Endothelial cell (in vitro differentiated cells): ENCODE measurements at places on chromosomes 3 and 15.
A peak's percentile ranks its signal among the peaks of the same experiment; 100 is the strongest.

- DNase-seq, result no peak
Measured at GRCh38 chr3:69088063-69088462, 3.3 kb downstream of the ARL6IP5 start.

DNA sequence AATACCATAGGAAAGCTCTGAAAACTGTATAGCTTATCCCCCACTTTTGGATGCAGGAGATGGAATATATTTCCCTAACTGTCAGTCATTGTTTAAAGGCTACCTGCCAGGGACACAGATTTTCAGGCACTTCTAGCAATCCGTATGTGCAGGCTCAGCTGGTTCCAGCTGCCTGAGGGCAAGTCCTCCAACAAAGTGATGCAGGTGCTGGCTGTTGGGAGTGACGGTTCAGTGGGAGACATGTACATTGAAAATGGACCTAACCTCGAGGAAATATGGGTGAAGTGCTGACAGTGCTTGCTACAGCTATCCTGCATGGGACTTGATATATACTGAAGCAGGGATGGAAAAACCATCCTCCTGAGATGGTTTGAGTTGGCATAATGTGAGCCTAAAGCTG is 153.1 kb upstream of the GAP43 start:
- DNase-seq, result no peak

DNA sequence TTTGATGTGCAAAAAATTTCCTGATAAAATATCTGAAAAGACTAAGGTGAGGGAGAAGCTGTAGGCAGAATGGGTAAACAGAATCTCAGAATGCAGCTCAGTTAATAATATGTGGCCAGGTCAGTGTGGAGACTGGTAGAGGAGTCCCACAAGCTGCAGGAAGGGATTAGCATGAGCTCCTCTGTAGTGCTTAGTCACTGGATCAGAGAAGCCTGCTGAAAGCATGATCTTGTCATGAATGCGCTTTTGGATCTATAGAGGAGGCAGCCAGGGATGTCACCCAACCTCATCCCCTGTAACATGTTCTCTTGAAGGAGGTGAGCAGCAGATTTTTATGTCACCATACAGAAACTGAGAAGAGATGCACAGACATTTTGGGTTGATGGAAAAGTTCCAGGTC is 1035.3 kb upstream of the GBE1 start:
- DNase-seq, result no peak

- DNase-seq, result no peak
Measured at GRCh38 chr3:57079474-57079831, 19.0 kb downstream of the SPATA12 start.

DNA sequence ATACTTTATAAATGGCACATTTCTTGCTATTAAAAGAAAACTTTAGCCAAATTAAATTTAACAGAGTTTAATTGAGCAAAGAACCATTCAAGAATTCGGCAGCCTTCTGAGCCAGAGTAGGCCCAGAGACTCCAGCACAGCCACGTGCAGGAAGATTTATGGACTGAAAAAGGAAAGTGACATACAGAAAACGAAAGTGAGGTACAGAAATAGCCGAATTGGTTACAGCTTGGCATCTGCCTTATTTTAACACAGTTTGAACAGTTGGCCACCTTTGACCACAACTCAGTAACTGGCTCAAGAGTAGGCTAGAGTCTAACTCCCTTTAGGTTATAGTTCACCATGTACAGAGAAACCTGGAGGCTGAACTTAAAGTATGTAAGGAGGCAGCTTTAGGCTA is 17.6 kb downstream of the CFAP44 start:
- DNase-seq, result no peak

GRCh38 chr15:87570206-87570605 is 686.3 kb downstream of the NTRK3 start:
- no peak for DNase-seq

DNA sequence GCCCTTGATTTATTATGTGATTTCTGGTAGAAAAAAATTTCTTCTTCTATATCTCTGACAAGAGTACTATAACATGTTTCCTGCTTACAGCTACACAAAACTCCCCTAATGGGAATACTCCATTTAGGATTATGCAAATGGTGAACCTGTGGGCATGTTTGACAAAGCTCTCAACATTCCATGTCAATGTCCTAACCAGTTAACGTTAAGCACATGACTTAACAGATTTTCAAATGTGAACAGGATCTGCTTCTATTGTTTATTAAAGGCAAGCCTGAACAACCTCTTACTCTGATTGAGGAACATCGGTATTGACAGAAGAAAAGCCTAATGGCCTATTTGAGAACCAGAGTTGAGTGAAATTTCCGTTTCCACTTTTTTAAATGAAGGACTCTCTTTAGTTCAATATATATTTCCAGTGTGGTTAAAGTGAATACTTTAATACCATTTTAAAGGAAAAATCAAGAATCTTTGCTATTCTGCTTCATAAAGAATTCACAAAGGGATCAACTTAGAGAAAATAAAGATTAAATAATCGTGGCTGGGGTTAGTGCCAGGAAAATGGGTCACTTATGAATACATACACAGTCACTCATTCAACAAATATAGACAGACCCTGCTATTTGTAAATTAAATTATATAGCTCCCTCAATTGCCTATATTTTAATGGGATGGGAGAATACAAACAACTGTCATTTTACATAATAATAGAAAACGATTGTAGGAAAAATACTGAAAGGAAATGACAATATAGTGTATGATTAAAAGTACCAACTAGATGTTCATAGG is 300.3 kb upstream of the CBLB start:
- no peak for DNase-seq

GRCh38 chr3:126835472-126836219 is 131.6 kb downstream of the CHCHD6 start:
- no peak for DNase-seq

- DNase-seq, result no peak
Measured at GRCh38 chr3:14455571-14456317, 53.3 kb downstream of the SLC6A6 start.

- no peak for DNase-seq
Measured at GRCh38 chr15:74548241-74548640, 7.2 kb downstream of the ARID3B start.

GRCh38 chr15:82105451-82106215 is 59.8 kb upstream of the MEX3B start:
- no peak for DNase-seq

GRCh38 chr3:134419960-134420321 is 45.7 kb upstream of the AMOTL2 start:
- no peak for DNase-seq

- DNase-seq, result no peak
Measured at GRCh38 chr3:127373441-127374085, 85.7 kb upstream of the PRR20G start.

GRCh38 chr3:31758322-31758965 is 222.6 kb downstream of the OSBPL10 start:
- no peak for DNase-seq

GRCh38 chr15:59002418-59002859 is 15.0 kb downstream of the RNF111 start:
- no peak for DNase-seq

GRCh38 chr3:128367221-128367620 is 99.5 kb downstream of the DNAJB8 start:
- DNase-seq, result no peak

GRCh38 chr3:109804697-109805096 is 467.4 kb upstream of the DPPA4 start:
- DNase-seq, result no peak

- no peak for DNase-seq
Measured at GRCh38 chr3:55923207-55923606, 436.1 kb upstream of the WNT5A start.

DNA sequence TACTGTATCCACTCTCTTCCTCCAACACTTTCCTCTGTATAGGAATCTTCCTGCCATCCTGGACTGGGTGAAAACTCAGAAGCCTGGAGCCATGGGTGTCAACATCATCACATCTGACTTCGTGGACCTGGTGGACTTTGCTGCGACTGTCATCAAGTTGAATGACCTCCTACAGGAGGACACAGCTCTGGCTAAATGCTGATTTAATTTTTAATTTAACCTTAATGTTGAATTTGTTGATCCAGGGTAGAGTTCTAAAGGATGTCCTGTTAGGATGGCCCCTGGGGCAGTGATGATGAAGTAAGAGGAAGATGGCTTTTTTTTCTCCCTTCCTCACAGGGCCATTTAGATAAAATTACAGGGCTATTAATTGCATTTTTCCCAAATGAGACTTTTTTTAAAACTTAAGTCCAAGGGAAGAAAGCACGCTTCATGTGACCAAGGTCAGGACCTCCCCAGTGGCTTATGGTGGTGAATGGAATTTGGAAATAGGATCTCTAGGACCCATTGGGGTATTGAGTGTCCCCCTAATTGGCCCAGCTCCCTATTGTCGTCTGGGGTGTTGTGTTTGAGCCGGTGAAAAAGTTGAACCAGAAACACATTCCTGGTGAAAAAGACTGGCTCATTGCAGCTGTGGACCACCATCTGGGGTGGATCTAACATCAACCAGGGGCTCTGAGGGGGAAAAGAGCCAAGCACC is 125.7 kb upstream of the ZBED2 start:
- no peak for DNase-seq

- no peak for DNase-seq
Measured at GRCh38 chr3:18740631-18741583, 315.8 kb upstream of the SATB1 start.

DNA sequence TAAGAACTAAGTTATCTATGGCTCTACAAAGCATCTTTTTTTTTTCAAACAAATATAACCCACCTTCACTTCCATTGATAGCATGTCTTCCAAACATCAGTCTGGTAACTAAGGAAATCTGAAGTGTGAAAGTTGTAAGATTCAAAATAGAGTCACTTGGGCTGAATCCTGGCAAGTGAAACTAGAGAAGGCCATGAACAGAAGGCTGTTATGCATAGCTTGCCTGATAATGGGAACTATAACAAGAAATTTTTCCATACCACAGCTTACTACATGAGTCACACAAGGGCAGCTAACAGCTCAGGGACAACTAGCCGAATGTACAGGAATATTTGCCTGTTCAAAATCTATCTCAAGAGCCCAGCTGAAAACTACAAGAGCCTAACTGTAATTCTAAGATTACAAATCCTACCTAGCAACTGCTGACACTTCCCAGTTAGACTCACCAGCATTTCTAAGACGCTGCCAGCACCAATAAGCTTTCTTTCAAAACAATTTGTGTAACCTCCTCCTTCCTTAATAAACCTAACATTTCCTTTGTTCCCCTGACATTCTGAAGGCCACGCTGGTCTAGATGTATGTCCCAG is 1066.5 kb downstream of the PLOD2 start:
- DNase-seq, result no peak

DNA sequence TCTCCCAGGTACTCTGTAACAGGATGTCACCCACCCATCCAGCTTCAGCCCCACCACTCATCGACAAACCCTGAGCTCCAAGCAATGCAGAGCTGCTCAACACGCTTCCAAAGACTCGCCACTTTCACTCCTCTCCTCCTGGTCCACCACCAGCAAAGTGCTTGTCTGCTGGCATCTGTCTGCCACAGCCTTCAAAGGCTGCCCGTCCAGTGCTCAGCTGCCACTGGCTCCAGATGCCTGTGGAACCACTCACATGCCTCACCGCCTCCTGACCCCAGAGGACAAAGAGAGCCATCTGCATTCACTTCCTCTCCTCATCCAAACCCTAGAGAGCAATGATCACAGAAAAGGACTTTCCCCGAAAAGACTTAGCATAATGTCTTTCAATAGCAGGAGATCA is 109.5 kb upstream of the OCA2 start:
- DNase-seq, result no peak

- DNase-seq, result no peak
Measured at GRCh38 chr3:184993394-184993793, 159.5 kb downstream of the C3orf70 start.

DNA sequence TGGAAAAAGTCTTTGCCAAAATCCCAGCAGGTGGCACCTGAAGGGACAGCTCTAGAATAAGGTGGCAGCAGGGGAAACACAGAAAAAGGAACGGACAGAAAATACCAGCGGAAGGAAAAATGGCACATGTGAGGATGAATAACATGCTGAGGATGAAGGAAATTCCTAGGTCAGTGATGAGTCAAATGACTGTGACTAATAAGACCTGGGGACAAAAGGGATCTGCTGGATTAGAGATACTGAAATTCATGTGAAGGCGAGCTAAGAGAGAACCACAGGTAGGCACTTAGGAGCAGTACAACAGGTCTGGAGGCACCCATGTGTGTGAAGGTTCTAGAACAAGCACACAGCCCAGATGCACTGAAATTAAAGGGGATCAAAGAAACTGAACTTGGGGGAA is 482.5 kb downstream of the FOXP1 start:
- DNase-seq, result no peak

DNA sequence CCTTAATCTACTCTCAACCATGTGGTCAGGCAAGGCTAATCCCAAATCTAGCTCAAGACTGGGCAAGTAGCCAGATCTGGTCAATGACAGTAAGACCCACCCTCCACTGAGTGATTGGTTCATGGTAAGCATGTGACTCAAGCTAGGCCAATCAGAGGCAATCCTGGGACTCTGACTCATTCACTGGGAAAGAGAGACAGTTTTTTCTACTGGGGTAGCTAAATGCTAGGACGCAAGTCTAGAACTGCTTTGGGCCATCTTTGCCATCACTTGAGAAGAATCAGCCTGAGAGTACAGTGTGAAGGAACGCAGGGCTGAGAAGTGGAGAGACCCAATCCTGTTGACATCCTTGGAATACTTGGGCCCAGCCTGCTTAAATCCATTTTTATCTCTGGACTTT is 9.4 kb upstream of the RAD18 start:
- DNase-seq, result no peak

GRCh38 chr15:92545996-92546395 is 109.6 kb downstream of the FAM174B start:
- no peak for DNase-seq

DNA sequence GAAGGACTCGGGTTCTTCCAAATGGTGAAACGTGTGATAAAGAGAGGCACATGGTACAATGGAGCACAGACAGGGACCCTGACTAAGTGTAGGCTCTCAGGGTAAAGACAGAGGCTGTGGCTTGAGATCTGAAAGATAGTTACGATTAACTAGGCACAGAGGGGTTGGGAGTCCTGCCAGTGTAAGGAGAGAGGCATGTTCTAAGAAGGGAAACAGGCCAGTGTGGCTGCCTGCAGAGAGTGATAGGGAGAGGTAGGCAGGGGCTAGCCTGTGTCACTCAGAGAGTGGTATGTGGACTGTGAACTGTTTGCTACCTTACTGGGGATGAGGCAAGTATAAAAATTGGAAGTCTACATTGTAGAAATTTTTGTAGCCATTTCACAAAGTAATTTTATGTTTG is 109.5 kb downstream of the PEX5L start:
- no peak for DNase-seq

GRCh38 chr15:31344823-31345605 is 18.4 kb downstream of the KLF13 start:
- no peak for DNase-seq

GRCh38 chr15:90062023-90062442 is 40.2 kb downstream of the IDH2 start:
- DNase-seq, result peak; percentile 49

GRCh38 chr3:189586941-189587663 is 44.1 kb upstream of the TP63 start:
- no peak for DNase-seq

DNA sequence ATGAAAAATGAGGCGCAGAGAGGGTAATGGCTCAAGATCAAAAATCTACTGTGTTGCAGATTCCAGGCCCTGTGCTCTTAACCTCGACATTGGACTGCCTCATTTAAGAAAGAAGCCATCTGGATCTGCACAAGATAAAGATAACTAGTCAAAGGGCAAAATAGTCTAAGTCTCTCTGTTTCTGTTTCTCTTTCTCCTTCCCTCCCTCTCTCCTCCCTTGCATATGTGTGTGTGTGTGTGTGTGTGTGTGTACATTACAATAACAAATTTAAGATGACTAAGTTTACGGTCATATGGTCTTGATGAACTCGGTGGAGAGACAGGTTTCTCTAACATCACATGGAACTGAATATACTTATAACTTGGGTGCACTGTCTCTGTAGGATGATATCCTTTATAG is 69.2 kb downstream of the MEIS2 start:
- DNase-seq, result no peak

GRCh38 chr3:143884861-143885260 is 36.6 kb upstream of the SLC9A9 start:
- no peak for DNase-seq
